ENCODE measurements at places on chromosomes 2 and 18.
A peak's percentile ranks its signal among the peaks of the same experiment; 100 is the strongest.

DNA sequence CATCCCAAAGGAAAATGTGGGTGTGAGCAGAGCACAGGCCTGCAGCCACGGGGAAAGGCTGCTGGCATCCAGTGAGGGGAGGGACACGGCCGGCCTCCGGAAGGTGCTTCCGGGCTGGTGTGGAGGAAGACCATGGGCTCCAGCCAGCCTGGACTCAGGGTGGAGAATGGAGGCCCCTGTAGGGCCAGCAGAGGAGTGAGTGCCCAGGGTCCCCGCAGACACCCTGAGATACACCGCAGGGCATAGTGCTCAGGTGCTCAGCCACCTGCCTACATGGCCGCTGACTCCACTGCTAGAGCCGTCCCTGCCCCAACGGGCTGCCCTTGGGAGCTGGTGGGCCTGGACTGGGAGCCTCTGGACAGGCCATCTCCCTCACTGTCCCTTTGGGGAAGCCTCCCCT is 28.5 kb upstream of the SNTG2 start:
- no peak for DNase-seq

GRCh38 chr2:71243634-71244301 is 16.9 kb upstream of the PAIP2B start:
- no peak for DNase-seq

- DNase-seq: no peak
These were observed 127.0 kb upstream of the BCL2L11 start for GRCh38 chr2:110993557-110994231.

GRCh38 chr2:86439879-86440630 is 1.1 kb upstream of the KDM3A start:
- no peak for DNase-seq

GRCh38 chr2:161146996-161147395 is 13.2 kb upstream of the TANK start:
- DNase-seq: no peak

GRCh38 chr18:7958897-7959146 is 391.7 kb downstream of the PTPRM start:
- no peak for DNase-seq

DNA sequence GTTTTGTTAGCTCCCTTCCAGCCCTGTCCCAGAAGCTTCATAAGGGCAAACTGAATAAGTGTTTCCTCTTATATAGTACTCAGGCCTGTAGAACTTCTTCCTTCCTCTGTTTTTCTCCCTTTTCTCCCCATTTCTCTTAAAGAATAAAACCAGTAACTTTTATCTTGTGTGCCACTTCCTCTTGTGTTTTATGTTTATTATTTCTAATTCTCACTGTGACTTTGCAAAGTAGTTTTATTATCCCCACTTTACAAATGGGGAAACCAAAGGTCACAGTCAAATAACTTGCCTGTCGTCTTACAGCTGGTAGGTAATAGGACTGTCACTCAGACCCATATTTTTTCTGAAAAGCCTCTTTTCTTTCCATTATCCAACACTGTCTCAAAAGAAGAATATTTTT is 42.4 kb downstream of the RBBP8 start:
- DNase-seq: no peak

- DNase-seq: no peak
These were observed 397.3 kb downstream of the SOX11 start for GRCh38 chr2:6089474-6089873.

DNA sequence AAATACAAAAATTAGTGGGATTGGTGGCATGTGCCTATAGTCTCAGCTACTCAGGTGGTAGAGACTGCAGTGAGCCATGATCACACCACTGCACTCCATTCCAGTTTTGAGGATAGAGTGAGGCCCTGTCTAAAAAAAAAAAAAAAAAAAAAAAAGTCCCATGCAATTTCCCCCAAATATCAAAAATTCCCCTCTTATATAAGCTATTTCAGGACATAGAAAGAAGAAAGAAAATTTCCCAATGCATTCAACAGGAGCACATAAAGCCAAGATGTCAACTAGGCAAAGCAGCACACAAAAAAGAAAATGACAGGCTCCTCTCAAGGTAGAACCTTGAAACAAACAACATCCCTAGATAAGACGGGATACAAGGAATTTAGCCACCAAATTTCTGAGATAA is 213.3 kb downstream of the TCF4 start:
- no peak for DNase-seq

DNA sequence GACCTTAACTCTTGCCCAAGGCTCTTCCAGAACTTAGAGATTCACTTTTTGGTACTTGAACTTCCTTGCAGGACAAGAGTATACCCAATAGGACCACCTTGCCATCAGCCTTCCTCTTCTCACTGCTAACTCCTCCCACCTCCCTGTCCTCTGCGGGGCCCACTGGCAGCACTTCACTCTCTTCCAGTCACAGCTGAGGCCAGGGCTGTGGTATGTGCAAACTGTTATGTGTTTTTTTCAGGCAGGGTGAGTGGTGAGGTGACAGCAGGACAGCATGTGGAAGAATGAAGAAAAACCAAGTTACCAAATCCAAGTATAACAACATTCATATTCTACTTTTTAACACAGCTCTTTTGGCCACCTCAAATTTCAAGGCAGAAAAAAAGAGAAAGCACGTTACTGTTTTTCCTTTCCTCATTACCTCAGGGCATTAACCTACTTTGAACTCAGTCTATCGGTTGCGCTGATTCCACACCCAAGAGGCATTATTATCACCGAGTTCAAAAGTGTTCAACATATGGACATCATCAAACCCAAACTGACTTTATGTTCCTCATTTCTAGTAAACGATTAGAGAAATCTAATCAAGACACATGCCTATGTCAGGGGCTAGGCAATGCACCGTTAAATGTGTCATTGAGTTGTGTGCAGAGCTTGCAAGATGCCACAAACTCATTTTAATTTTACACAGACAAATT is 605.2 kb upstream of the SYT4 start:
- no peak for DNase-seq

- DNase-seq: no peak
These were observed 29.3 kb downstream of the PELI1 start for GRCh38 chr2:64114912-64115277.

GRCh38 chr2:119707117-119708087 is 28.4 kb downstream of the TMEM177 start:
- no peak for DNase-seq

- DNase-seq: no peak
These were observed 150.1 kb downstream of the AGAP1 start for GRCh38 chr2:235643680-235644511.

DNA sequence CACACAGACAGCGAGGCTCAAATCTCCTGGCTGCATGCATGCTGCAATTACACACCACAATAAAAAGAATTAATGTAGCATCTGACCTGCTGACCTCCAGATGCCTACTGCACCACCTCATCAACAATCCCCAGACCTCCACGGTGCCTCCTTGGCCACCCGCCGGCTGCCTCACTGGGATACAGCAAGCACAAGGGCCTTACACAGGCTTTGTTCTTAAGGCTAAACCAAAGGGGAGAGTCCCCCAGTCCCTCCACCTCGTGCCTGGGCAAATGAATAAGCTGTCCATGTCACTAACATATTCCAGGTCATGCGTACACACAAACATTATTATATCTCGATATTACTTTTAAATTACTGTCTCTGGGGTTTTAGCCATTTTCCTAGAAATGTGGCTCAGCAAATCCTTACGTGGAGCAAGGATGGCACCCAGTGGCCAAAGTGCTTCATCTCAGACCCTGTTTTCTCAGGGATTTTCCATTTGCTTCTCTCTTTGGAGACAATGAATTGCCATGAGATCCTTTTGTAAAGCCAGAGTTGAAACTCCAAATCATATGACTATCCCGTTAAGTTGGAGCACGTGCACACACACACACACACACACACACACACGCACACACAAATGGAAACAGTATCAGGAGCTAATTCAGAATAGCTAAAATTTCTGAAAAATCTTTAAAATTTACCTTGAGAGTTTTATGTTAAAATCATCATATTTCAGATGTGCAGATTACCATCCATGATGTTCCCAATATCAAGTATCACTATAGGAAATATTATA is 313.8 kb downstream of the PDE11A start:
- DNase-seq: no peak

- DNase-seq: no peak
These were observed 252.5 kb downstream of the GLI2 start for GRCh38 chr2:120988051-120988699.

DNA sequence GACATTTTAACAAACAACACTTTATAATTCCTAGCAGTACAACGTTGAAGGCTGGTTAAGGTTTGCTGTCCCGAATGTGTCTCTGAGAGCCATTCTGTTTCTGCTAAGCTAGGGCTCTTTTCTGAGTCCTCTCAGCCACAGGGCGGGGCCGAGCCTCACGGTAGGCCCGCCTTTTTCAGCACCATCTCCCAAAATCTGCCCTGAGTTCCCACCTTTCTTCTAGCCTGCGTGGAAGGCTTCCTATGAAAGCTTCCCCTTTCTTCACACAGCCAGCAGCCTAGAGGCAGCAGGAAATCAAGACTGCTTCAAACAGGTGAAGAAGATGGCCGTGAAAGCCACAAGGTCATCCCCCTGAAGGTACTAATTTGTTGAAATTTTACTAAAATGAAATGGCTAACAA is 255.5 kb downstream of the CDH2 start:
- no peak for DNase-seq

- DNase-seq: no peak
These were observed 63.2 kb upstream of the TMEM17 start for GRCh38 chr2:62568983-62569837.

- no peak for DNase-seq
These were observed 2.3 kb upstream of the PLEK start for GRCh38 chr2:68362749-68363148.

DNA sequence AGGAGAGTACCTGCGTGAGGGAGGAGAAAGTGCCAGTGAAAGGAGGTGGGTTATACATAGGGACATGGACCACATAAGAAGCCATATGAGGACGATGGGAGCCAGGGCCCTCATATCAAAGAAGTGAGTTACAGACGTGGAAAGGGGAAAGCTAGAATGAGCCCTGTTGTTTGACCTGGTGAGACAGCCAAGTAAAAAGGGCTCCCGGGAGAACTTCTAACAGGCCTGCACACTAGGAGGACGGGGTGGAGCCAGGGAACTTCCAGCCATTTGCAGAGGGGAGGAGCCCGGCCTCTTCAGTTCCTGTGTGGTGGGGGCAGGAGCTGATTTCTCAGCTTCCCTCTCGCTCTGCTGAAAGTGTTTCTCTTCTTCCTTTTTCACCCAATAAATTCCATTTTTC is 84.1 kb upstream of the SLC66A3 start:
- no peak for DNase-seq

- no peak for DNase-seq
These were observed 86.2 kb upstream of the THOC1 start for GRCh38 chr18:354003-354402.

- DNase-seq: no peak
These were observed 22.4 kb downstream of the ARL6IP6 start for GRCh38 chr2:152740743-152741328.

- no peak for DNase-seq
These were observed 57.3 kb upstream of the RPL31 start for GRCh38 chr2:100944617-100945432.

DNA sequence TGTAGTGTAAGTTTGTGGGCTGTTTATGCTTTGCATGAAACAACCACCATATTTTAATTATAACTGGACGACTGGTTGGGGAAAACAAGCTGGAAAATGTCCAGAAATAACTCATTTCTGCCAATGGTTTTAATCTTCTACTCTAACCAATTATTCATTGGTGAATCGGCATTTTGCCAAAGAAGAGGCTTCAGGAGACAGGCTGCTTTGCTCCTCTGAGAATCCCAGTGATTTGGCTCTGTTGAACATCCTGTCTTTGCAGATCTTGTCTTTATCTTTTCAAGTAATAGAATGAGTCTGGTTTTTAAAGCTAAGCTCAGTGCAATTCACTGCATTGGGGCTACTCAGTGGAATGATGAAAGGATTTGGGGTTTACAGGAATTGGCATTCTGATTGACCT is 109.6 kb downstream of the APOB start:
- DNase-seq: no peak

DNA sequence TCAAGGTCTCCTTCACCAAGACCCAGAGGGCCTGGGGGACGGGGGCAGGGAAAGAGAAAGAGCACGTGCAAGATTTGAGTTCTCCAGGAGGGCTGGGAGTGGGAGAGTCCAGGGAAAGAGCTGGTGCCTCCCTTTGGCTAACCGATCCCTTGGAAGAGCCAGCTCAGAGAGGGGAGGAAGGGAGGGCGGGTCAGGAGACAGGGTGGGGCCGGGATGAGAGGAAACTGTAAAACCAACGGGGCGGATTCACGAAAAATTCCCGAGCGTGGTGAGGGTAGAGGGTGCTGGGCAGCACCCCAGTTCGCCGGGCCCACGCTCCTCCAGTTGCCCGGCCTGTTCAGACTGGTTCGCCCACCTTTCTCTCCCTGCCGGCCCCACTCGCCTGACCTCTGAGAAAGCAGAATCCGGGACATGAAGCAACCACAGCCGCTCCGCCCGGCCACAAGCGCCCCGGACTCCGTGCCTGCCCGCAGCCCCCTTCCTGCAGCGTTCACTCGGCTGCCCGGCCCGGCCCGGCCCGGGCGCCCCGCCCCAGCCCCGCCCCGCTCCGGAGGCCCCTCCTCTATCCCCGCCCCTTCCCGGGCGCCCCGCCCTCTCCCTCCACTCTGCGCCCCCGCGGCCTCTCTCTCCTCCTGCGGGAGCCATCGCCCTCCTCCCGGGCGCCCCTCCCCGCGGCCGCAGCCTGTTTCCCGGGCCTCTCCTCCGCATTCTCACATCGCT is 230.9 kb upstream of the SMAD2 start:
- peak; percentile 46 for DNase-seq
